Calu3 (cell line): ENCODE measurements at places on chromosomes 1 and 21.
A peak's percentile ranks its signal among the peaks of the same experiment; 100 is the strongest.

DNA sequence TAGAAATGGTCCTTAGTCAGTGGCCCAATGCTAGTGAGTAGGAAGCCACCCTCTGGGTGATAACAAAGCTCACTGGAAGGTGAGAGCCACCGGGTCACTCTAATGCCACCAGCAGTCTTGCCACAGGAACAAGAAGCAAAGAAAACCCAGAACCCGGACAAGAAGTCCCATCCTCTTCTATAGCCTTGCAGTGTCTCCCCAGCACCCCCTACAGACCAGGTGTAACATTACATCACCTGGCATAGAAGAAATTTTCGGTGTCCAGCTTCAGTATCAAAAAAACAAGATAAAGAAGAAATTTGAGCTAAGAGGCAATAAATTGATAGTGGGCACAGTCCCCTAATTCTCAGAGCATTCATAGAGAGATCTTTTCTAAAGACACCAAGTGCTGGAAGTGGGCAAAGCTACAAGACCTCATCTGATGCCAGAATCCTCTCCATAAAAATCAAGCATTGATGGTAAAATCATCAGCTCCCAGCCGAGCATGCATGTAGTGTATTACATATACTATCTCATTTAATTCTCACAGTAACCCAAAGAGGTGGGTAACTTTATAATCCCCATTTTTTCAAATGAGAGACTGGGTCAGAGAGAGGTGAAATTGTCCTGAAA is 491.0 kb downstream of the MATN1 start:
- no peak overlapping the region for H3K27ac ChIP-seq
- H3K4me3 ChIP-seq: no peak overlapping the region
- peak; percentile 44 for DNase-seq
- H3K4me1 ChIP-seq: no peaks in the 10 kb centered on the region
- H3K27me3 ChIP-seq: peaks cover 82% of the 10 kb centered on the region
- H3K36me3 ChIP-seq: no peaks in the 10 kb centered on the region

DNA sequence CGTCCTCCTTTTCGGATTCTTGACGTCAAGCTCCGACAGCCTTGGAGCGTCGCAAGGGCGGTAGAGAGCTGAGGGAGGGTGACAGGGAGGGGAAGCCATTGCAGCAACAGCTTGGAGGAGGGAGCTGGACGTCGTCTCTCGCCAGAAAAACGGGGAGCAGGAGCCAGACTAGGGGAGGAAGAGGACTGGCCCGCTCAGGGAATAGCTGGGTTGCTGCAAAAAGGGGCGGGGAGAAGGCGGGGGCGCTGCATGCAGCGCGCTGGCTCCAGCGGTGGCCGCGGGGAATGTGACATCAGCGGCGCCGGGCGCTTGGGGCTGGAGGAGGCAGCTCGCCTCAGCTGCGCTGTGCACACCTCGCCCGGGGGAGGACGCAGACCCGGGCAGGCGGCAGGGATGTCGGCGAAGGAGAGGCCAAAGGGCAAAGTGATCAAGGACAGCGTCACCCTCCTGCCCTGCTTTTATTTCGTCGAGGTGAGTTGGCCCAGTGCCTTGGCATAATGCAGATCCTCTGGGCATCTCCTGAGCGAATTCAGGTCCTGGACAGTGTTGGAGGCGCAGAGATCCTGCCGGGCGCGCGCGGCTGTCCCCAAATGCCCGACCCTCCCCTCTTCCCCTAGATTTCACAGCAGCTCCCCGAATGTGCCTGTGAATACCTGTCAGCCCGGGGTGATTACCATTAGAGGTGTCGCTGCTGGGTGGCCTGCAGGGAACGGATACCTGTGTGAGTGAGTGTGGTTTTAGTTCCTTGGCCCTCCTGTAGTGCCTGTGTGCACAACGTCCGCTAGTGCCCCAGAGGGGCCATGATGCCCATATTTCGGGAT is at the start of gene PLPPR4:
PLPPR4 (plus strand) TSS at position 292 of the 821 bp plus-strand sequence; CDS start at position 394, 102 bp downstream.
- no peak within 1 kb of the TSS for H3K27ac ChIP-seq
- peak within 1 kb of the TSS; percentile 84 for H3K4me3 ChIP-seq
- peaks cover 17% of the 10 kb centered on the region for H3K27me3 ChIP-seq

GRCh38 chr1:109398343-109399225 is 866 bp upstream of the SORT1 start:
- DNase-seq: peak; percentile 7
- H3K4me1 ChIP-seq: peaks cover 23% of the 10 kb centered on the region
- peak overlapping the region; percentile 78 for H3K4me3 ChIP-seq

GRCh38 chr1:50368179-50369007 is 54.9 kb downstream of the DMRTA2 start:
- H3K27me3 ChIP-seq: peaks cover 70% of the 10 kb centered on the region
- H3K4me3 ChIP-seq: no peak overlapping the region
- H3K36me3 ChIP-seq: no peaks in the 10 kb centered on the region
- H3K27ac ChIP-seq: no peak overlapping the region
- peak; percentile 69 for DNase-seq

- DNase-seq: no peak
- no peak overlapping the region for H3K27ac ChIP-seq
- no peaks in the 10 kb centered on the region for H3K27me3 ChIP-seq
- peaks cover 35% of the 10 kb centered on the region for H3K4me1 ChIP-seq
Measured at GRCh38 chr1:16371725-16372124, 4.7 kb downstream of the SZRD1 start.

DNA sequence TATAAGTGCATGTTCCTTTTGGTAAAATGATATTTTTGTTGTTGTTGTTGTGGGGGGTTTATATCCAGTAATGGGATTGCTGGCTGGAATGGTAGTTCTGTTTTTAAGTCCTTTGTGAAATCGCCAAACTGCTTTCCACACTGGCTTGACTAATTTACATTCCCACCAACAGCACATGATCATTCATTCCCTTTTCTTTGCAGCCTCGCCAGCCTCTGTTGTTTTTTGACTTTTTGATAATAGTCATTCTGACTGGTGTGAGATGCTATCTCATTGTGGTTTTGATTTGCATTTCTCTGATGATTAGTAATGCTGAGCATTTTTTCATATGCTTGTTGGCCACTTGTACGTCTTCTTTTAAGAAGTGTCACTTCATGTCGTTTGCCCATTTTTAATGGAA is 188.5 kb upstream of the CHRM3 start:
- DNase-seq: no peak
- H3K36me3 ChIP-seq: no peaks in the 10 kb centered on the region
- no peaks in the 10 kb centered on the region for H3K27me3 ChIP-seq
- no peak overlapping the region for H3K27ac ChIP-seq
- H3K4me3 ChIP-seq: no peak overlapping the region

DNA sequence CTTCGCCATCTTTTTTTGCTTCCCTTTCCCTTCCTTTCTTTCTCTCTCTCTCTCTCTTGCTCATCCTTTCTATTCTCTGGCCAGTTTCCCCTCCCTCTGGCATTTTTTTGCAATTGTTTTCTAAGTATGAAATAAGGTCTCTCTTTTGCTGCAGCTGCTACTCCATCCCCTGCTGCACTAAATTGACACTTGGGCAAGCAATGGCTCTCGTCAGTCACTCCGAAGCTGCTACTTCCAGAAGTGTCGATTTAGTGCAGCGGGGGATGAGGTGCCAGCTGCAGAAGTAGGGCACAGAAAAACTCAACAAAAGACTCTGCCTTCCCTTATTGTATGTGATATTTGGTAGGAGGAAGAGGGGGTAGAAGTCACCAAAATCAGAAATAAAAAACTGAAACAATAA is 642.3 kb downstream of the RWDD3 start:
- H3K36me3 ChIP-seq: no peaks in the 10 kb centered on the region
- no peaks in the 10 kb centered on the region for H3K27me3 ChIP-seq
- no peak overlapping the region for H3K4me3 ChIP-seq
- no peak for DNase-seq
- H3K27ac ChIP-seq: no peak overlapping the region

GRCh38 chr1:200869376-200869752 is 3.4 kb upstream of the GPR25 start:
- H3K4me1 ChIP-seq: no peaks in the 10 kb centered on the region
- H3K27ac ChIP-seq: no peak overlapping the region
- no peaks in the 10 kb centered on the region for H3K27me3 ChIP-seq
- no peak for DNase-seq

DNA sequence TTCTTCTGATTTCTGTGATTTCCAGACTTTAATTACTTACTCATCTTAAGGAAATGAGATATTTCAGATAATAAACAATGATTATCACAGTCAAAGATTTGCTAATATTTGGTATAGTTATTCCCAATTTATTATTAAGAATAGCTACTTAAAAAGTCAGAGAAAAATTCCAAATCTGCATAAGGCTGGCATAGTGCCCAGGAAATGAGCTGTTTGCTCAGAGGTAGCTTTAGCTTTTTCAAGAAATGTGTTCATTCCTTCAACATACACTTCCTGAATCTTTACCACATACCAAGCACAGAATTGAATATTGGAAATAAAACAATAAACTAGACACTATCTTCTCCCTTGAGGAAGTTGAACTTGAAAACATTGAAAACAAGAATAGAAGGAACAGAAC is 44.3 kb upstream of the KCNK1 start:
- no peak overlapping the region for H3K27ac ChIP-seq
- H3K27me3 ChIP-seq: no peaks in the 10 kb centered on the region
- H3K4me3 ChIP-seq: no peak overlapping the region

GRCh38 chr1:2482588-2482987 is 6.5 kb downstream of the PLCH2 start:
- no peak overlapping the region for H3K4me3 ChIP-seq
- no peaks in the 10 kb centered on the region for H3K4me1 ChIP-seq
- H3K36me3 ChIP-seq: no peaks in the 10 kb centered on the region
- peaks cover 2% of the 10 kb centered on the region for H3K27me3 ChIP-seq
- DNase-seq: no peak
- no peak overlapping the region for H3K27ac ChIP-seq

- no peaks in the 10 kb centered on the region for H3K36me3 ChIP-seq
- no peak for DNase-seq
- H3K27ac ChIP-seq: no peak overlapping the region
- no peaks in the 10 kb centered on the region for H3K27me3 ChIP-seq
Measured at GRCh38 chr1:115077286-115077983, 11.9 kb downstream of the TSPAN2 start.

DNA sequence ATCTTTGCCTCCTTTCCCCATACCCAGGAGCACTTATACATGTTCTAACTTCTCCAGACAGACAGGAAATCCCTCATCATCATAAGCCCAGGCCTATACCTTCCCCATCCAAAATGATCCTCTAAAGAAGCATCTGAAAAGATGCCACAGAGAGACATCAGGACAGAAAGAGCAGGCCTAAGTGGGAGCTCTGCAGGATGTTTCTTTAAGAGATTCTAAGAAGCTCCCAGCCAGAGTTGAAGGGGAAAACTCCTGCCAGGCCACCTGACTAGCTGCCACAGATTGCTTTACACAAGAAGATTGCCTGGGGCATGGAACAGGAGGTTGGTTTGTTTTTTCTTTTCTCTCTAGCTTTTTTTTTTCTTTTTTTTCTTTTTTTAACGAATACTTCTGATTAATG is 275.8 kb downstream of the VAV3 start:
- H3K4me3 ChIP-seq: peak overlapping the region; percentile 77
- H3K27me3 ChIP-seq: no peaks in the 10 kb centered on the region
- H3K36me3 ChIP-seq: peaks cover 28% of the 10 kb centered on the region
- peak overlapping the region; percentile 95 for H3K27ac ChIP-seq
- peaks cover 37% of the 10 kb centered on the region for H3K4me1 ChIP-seq

DNA sequence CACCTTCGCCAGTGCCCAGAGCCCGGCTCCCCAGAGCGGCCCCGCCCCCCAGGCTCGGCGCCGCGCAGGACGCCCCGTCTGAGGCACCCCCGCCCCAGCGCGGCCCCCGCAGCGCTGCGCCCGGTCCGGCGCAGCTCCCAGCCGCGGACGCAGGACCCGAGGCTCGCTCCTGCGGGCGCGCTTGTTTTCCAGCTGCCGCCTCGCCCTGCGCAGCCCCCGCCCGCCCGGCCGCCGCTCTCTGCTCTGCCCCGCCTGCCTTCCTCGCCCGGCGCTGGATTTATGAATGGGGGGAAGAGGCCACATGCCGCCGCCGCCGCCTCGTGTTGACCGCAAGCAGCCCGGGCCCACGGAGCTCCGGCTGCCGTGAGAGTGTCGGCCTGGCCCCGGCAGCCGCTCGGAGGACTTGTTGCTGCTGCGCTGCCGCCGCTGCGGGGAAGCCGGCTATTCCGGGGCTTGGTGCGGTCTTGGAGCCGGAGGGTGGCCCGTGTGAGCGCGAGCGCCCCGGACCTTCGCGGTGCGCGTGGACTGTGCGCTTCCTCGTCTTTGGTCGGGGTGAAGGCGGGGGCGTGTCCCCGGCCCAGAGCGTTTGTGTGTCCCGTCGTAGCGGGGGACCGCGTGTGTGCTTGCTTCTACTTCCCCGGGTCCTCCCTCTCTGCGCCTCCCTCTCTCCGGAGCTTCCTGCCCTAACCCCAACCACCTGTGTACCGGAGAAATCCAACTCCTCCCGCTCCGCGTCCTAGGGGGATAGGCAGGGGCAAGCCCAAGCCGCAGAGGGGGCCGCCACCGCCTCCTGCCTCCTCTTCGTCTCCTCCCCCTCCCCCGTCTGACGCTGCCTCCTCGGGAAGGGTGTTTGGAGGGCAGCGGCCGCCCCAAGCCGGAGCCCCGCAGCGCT is 736 bp downstream of the KCNC4 start:
- peak; percentile 47 for DNase-seq
- peaks cover 30% of the 10 kb centered on the region for H3K4me1 ChIP-seq
- peak overlapping the region; percentile 92 for H3K4me3 ChIP-seq
- peaks cover 30% of the 10 kb centered on the region for H3K36me3 ChIP-seq
- peak overlapping the region; percentile 72 for H3K27ac ChIP-seq

GRCh38 chr1:227781314-227781930 is 34.1 kb upstream of the PRSS38 start:
- H3K27ac ChIP-seq: no peak overlapping the region
- H3K36me3 ChIP-seq: peaks cover 11% of the 10 kb centered on the region
- H3K27me3 ChIP-seq: peaks cover 9% of the 10 kb centered on the region

DNA sequence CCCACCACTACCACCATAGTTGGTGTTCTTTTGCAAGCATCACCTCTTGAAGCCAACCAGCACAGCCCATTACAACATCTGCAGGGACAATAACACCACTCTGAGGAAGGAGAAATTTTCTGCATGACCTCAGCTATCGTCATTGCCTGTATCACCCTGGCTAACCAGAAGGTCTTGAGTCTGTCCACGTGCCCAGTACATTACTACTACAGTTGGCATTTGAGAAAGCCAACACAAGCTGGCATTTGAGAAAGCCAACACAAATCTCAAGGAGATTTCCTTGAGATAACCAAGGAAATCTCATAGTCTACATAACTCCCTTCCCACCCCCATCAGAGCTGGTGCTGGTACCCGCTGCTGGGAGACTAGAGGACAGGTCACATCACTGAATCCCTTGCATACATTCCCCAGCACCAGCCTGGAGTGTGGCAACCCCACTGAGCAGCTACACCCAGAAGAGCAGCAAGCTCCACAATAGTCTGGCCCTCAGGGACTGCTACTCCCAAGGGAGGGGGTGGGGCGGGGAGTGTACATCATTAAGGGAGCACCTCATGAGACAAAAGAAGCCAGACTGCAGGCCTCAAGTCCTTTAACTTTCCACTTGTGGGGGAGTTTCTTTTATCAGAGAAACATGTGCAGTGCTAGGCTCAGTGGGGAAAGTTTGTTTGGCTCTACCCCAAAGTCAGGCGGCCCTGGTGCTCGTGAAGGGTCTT is 46.0 kb upstream of the GUCA2A start:
- peaks cover 73% of the 10 kb centered on the region for H3K4me1 ChIP-seq
- H3K36me3 ChIP-seq: peaks cover 12% of the 10 kb centered on the region
- H3K4me3 ChIP-seq: no peak overlapping the region
- no peak for DNase-seq
- no peak overlapping the region for H3K27ac ChIP-seq
